ENCODE measurements at places on chromosomes 6 and 20.

- peak; percentile 77 for DNase-seq
Observed at GRCh38 chr20:32972181-32973076, 31.8 kb downstream of the SUN5 start.

DNA sequence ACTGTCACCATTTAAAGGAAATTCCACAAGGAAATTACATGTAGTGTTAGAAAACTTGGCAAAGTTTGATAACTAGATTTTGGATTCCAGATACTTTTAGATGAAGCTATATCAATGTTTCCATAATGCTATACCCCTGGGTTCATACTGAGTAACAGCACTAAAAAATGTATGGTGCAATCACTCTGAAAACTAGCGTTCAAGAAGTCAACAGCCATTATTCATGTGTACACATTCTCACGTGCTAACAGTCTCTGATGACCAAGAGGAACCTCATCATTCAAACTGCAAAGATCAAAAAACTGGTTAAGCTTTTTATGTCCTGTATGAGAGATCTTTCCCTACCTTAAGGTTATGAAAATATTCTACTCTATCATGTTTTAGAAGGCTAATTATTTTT lies 197.6 kb downstream of the GMDS start:
- no peak for DNase-seq

DNA sequence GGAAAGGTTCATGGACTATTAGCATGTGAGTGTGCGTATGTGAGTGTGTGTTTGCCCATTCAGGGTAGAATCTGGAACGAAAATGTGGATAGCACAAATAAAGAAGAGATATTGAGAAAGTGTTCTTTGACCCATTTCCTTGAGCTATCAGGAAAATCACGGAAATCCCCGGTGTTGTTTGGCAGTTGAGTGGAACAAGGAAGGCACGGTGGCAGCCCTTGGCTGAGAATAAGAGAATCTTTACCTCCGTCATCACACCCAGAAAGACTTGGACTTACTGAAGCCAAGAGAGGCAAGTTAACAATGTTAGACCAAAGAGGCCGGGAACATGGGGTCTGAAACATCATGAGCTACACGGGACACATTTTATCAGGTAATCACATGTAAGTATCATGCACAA lies 588.9 kb upstream of the BTBD3 start:
- no peak for DNase-seq

- no peak for DNase-seq
Observed at GRCh38 chr6:21026576-21027273, 492.5 kb downstream of the CDKAL1 start.

DNA sequence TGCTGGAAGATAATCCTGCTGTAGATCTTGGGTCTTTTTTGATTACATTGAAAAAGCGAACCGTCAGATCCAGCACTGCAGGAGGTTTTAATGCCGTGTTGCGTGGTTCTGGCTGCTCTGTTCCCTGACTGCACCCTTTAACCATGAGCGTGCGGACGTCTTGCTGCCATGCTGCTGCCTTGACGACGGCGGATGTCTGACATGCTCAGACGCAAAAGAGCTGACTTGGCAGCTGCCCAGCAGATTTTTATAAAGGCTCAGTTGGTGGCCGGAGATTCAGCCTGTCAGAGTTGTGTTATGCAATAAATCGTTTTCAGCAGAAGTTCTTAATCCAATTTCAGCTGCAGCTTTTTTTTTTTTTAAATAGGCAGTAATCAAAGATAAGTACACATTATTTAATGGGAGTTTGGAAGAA lies 119.4 kb downstream of the JARID2 start:
- DNase-seq, result peak; percentile 31

- no peak for DNase-seq
Observed at GRCh38 chr6:98842342-98843180, 8.2 kb downstream of the POU3F2 start.

GRCh38 chr6:48817333-48818051 lies 645.6 kb downstream of the MMUT start:
- DNase-seq, result no peak

- DNase-seq, result no peak
Observed at GRCh38 chr6:117573006-117573680, 29.2 kb downstream of the GOPC start.

DNA sequence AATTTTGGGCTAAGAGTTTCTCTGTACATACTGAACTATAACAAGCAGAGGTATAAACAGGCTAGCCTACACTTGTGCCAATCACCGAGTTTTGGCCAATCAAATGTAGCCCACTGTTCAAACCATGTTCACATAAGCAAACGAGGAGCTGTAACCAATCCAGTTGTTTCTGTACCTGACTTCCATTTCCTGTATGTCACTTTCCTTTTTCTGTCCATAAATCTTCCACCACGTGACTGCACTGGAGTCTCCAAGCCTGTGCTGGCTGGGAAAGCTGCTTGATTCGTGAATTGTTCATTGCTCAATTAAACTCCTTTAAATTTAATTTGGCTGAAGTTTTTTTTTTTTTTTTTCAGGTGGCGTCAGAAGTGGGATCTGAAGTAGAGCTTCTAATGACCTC lies 332.9 kb downstream of the RNF144B start:
- DNase-seq, result no peak

DNA sequence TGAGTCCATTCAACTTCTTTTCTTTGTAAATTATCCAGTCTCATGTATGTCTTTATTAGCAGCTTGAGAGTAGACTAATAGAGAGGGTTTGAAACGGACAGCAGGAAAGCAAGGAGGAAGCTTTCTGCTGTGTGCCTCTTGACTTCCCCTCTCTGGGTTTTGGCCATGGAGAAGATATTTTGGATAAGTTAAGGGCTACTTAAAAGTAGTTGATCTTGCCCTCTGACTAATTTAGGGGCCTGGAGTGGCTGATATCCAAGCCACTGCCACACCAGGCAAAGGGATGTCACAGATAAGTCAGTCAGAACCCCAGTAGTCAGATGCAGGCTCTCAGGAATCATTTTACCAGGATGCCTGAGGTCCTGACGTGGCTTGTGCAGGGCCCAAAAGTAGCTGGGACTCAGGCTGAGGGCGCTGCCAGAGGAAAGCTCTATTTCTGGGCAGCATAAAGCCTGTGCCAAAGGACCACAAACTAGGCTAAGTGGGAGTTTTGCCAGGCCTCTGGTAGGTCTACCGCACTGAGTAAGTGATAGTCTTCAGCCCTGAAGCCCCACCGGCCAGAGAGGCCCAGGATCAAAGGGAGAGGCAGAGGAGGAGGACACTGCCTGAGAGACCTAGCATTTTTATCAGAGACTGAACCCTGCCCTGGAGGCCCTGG lies 41.6 kb upstream of the IYD start:
- no peak for DNase-seq
